NCI-H526 (cell line): ENCODE measurements at places on chromosomes 6 and 20.

DNA sequence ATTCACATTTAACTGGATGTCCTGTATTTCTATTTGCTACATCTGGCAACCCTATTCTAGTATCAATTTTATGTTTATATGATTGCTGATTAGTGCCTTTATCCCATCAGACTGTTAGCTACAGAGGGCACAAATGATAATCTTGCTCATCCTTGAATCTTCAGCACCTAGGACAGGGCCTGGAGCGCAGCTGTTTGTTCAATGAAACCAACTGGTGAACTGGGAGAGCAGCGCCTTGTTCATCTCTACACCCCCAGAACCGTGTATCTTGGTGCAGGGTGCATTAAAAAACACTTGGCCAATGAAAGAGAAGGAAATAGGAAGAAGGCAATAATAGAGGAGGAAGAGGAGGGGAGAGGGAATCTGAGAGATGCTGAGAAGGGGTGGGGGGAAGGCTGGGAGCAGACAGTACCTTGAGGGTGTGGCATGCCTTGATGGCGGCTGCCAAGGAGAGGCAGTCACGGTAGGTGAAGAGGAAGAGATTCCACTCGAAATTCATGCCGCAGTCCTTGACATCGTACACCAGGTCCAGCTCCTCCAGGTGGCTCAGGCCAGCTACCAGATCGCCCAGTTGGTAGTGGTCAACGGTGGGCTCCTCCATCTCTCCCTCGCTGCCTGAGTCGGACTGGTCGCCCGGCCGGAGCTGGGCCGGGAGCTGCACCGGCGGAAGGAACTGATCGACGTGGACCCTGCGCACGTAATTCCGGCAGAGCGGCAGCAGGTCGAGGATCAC lies 15.5 kb downstream of the TMEM151B start:
- no peak for DNase-seq

DNA sequence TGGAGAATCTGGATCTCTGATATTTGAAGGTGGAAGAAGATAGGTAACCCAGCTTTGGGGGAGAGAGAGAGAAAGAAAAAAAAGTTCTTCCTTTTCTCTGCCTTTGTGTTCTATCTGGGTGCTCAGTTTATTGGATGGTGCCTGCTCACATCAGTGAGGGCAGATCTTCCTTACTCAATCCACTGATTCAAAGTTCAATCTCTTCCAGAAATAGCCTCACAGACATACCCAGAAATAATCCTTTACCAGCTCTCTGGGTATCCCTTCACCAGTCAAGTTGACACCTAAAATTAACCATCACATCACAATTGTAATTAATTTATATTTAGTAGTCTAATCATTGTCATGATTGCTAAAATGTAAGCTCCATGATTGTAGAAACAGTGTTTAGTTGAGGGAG lies 189.1 kb downstream of the EPM2A start:
- no peak for DNase-seq

DNA sequence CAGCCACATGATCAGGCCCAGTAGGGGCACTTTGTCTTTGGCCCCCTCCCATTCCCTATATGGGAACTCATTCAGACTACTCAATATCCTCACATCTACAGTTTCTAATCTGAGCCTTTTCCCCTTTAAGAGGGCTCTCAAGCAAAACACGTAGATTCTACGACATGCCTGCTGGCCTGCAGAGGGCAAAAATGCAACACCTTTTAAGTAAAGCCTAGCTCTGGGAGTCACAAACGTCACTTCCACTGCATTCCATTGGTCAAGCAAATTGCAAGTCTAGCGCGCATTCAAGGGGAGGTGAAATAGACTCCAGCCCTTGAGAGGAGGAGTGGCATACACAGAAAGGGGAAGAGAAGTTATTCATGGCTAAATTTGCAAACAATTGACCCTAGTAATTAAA lies 70.6 kb downstream of the CDC40 start:
- DNase-seq = peak; percentile 4

DNA sequence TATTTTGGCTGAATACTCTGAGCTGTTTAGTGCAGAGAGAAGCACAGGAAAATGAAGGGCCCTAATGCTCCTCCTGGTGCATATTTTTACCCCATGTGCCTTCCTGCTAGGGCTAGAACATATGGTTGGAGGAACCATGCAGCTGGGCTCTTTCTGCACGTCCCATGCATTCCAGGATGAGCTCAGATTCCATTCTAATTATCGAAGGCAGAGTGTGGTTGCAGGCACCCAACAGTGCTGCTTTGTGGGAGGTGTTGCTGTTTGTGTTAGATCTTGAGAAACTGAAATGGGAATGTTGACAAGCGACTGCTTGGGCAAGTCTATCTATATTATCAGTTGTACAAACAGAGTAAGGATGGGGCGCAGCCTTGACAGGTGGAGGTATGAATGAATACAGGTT lies 419.5 kb downstream of the DHX35 start:
- DNase-seq = no peak

DNA sequence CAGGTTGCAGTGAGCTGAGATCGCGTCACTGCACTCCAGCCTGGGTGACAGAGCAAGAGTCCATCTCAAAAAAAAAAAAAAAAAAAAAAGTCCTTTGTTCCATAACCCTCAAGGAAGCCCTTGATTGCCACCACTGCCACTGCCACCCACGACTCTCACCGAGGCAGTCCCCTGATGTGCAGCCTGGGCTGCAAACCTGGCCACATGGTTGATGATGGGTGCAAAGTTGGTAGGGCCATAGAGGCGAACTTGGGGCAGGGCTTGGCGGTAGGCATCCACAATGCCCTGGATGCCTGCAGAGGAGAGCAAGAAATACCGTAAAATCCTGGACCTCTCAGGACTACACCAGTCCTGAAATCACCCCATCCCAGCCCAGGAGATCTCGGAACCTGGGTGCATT lies 11.5 kb downstream of the SPAG4 start:
- DNase-seq = no peak

DNA sequence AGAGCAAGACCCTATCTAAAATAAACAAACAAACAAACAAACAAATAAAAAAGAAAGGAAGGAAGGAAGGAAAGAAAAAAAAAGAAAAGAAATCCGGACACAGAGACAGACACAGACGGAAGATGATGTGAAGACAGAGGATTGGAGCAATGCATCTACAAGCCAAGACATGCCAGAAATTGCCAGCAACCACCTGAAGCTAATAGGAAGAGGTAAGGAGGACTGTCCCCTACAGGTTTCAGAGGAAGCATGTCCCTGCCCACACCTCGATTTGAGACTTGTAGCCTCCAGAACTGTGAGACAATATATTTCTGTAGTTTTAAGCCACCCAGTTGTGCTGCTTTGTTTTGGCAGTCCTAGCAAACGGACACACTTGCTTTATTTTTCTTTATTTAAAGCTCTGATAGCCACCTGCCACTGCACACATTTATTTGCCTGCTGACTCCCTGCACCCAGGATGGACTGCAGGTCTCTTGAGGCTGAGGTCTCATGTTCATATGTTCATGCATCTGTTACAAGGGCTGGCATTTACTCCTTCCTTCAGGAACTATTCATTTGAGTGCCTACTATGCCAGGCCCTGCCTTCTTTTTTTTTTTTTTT lies 20.7 kb upstream of the ZMYND8 start:
- peak; percentile 38 for DNase-seq

DNA sequence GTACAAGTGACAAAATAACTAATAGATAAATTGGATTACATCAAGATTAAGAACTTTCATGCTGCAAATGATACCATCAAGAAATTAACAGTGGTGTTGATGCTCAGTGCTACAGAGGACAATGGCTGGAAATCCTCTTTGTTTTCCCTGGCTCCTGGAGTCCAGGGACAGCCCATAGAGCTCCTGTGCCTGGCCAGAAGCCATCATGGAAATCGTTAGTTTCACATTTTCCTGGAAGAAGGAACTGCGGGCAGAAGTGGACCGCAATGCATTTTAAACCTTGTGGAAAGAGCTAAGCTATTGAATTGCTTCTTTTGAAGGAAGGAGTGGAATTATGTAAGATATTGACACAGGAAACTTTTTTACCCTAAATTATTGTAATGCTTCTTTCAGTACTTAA lies 276.0 kb downstream of the GJA1 start:
- no peak for DNase-seq

- no peak for DNase-seq
Measured at GRCh38 chr6:6703699-6704098, 115.2 kb downstream of the LY86 start.

DNA sequence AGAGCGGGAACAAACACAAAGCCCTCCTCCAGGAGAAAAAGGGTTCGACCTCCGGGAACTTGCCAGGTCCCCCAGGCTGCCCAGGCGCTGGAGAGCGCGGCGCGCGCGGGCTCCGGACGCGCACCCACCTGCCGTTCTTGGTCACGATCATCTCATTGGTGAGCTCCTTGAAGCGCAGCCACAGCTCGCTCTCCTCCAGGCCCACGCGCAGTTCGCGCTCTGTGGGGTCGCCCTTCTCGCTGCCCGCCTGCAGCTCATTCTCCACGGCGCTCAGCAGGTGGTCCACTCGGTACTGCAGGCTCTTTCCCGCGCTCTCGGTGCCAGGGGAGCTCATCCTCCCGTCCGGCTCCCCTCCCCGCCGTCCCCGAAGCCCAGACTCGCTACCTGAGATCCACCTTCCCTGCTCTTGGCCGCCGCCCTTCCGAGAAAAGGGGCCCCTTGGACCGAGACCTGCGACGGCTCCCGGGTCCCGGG lies 356 bp downstream of the TBXT start:
- DNase-seq = no peak

GRCh38 chr6:33731751-33732282 lies 14.9 kb downstream of the IP6K3 start:
- no peak for DNase-seq

DNA sequence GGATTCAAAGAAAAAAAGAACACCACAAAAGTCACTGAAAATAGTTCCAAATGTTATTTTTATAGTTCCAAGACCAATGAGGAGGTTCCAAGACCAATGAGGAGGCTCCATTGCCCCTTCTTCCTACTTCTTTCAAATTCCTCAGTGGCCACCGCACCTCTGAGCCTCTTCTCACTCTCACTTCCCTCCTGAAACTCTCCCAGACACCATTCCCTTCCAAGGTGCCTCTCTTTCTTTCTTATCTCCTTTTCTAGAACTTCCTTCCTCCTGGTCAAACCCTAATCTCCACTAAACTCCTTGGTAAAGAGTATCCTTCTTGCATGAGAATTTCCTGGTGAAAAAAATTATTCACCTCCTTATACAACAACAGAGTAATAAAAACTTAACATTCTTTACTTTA lies 20.4 kb upstream of the MCUR1 start:
- DNase-seq = no peak

GRCh38 chr20:51496964-51497363 lies 45.6 kb downstream of the NFATC2 start:
- no peak for DNase-seq

DNA sequence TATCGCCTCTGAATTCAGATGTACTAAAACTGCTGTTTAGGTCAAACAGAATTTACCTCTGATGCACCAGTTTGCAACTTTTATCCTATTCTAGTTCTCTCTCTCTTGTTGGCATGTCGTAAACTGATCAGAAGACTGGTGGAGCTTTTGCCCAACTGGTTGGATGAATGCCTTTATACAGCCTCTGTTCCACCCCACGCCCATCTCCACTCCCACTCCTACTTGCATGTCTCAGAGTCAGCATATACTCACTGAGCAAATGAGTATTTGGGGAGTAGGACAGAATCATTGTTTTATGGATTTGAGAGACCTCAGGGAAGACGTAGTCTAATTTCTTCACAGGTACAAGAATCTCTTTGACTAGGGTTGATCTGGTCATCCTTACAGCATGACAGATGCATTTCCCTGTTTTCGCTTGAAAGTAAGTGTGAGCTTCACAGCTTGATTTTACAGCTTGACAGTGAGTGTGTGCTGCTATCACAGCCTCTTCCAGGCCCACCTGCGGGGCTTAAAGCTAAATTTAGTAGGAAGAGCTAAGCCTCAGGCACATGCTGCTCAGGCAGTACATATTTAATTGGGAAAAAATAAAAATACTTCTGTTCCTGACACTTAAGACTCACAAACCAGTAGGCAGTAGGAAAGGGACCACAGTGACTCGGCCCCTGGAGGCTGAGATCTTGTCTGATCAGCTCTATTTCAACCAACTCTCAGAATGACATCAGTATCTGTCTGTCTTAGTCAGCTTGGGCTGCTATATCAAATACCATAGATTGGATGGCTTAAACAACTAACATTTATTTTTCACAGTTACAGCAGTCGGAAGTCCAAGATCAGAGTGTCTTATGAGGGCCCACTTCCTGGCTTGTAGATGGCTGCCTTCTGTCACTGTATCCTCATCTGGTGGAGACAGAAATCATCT lies 30.4 kb downstream of the TRMT6 start:
- no peak for DNase-seq

DNA sequence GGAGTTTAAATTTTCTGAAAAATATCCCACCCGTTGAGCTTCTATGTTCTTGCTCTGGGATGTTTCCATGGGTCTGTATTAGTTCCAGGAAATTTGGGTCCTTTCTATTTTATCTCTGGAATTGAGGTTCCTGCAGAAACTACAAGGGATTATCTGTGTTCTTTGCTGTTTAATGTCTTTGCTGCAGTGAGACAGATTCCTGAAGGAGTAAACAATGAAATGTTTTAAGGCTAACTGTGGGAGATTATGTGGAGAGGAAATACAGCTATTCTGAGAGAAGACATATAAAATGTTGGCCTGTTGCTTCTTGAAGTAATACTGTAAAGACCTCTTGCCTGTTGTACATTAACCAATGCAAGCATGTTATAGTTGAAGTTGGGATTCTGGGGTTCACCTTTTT lies 43.5 kb downstream of the SAMD5 start:
- DNase-seq = no peak

- no peak for DNase-seq
Measured at GRCh38 chr6:33105916-33106871, 30.4 kb downstream of the HLA-DPB1 start.

GRCh38 chr6:20481281-20481680 lies 53.0 kb upstream of the CDKAL1 start:
- DNase-seq = no peak

DNA sequence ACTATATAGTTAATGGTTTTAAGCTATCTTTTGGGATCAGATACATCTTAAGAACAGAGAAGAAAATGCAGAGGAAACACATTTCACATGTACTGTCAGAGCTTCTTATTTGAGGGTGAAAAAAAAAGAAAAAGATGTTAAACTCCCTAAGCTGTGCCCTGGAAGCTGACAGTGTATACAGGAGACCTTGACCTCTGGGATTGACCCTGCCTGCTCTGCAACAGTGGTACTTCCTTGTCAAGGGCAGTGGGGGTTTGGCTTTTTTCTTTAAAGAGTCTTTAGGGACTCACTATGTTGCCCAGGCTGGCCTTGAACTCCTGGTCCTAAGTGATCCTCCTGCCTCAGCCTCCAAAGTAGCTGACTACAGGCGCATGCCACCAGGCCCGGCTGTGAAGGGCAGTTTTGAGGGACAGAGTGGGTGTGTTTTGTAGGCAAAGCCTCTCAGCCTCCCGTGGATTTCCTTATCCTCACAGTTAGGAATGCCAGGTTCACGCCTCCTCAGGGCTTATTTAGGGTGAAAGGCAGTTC lies 60.6 kb upstream of the SLC22A1 start:
- DNase-seq = no peak

GRCh38 chr6:27908017-27908416 lies 4.2 kb downstream of the OR2B2 start:
- no peak for DNase-seq

DNA sequence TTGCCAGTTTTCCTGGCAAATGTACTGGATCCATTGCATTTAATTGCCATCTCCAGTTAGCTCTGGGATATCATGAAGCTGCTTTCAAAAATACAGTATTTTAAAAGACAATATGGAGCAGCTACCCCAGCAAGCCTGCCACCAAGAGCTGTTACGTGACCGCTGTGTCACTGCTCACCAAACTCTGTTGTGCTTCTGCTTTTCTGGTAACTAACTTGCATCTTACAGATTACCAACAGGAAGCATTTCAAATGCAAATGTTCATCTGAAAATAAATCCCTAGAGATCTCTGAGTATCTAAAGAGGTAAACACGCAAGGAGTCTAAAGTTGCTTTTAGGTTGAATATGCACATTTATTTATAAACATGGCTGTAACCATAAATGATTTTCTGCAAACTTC lies 1008.3 kb downstream of the KIF16B start:
- DNase-seq = no peak
